ENCODE measurements at places on chromosomes 16 and 17. TPM values are rescaled to one million over a fixed set of nuclear protein-coding genes. Genes with fewer than 3 reads are reported as not detected.

The FOXO3B gene
- total RNA-seq, result 4.5 TPM

GRCh38 chr16:47949276-47949675 is 206.5 kb downstream of the ABCC12 start:
- no peak for DNase-seq

The TBC1D3C gene
- 2.0 TPM for total RNA-seq

DNA sequence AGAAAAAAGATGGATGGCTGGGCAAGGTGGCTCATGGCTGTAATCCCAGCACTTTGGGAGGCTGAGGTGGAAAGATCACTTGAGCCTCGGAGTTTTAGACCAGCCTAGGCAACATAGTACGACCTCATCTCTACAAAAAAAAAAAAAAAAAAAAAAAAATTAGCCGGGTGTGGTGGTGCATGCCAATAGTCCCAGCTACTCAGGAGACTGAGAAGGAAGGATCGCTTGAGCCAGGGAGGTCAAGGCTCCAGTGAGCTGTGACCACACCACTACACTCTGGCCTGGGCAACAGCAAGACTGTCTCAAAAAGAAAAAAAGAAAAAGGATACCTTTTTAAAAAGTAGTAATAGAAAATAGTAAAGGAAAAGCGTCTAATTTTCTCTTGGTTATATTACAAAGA is 20.7 kb downstream of the ZNF652 start:
- no peak for DNase-seq

DNA sequence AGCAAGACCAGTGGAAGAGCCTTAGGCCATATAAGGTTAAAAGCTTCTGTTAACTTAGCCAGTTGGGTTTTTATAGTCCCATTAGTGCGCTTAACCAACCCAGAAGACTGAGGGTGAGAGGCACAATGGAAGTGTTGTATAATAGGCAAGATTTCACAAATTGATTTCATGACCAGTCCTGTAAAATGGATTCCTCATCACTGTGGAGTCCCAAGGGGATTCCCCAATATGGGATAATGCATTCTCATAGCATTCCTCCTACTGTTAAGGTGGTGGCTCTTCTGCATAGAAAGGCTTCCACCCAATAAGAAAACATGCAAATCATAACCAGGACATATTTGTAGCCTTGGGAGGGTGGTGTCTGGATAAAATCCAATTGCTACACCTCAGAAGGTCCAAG is 22.1 kb upstream of the B4GALNT2 start:
- no peak for DNase-seq

- DNase-seq, result no peak
Observed at GRCh38 chr16:19660432-19660831, 57.6 kb downstream of the KNOP1 start.

GRCh38 chr17:4472286-4472685 is 26.4 kb upstream of the SPNS2 start:
- DNase-seq, result no peak

- DNase-seq, result no peak
Observed at GRCh38 chr17:2218426-2218825, 85.2 kb downstream of the SMG6 start.

- no peak for DNase-seq
Observed at GRCh38 chr16:72551649-72552048, 379.7 kb upstream of the PMFBP1 start.

DNA sequence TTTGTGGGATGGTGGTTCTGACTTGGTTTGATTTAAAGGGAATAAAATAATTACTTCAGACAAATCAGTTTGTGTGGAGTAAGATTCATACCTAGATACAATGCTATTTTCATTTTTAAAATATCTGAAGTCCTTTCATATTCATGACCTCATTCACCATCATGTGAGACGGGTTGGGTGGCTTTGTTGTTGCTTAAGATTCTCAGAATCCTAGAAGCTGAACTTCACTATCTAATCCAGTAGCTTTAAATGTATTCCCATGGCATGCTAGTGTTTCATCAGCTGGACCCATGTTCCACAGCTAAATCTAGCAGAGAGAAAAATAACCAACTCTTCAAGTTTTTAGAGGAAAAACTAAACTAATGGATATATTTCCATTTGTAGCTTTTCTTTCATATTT is 2.7 kb upstream of the AMFR start:
- DNase-seq, result no peak

The ERN2 gene
- total RNA-seq, result not detected

DNA sequence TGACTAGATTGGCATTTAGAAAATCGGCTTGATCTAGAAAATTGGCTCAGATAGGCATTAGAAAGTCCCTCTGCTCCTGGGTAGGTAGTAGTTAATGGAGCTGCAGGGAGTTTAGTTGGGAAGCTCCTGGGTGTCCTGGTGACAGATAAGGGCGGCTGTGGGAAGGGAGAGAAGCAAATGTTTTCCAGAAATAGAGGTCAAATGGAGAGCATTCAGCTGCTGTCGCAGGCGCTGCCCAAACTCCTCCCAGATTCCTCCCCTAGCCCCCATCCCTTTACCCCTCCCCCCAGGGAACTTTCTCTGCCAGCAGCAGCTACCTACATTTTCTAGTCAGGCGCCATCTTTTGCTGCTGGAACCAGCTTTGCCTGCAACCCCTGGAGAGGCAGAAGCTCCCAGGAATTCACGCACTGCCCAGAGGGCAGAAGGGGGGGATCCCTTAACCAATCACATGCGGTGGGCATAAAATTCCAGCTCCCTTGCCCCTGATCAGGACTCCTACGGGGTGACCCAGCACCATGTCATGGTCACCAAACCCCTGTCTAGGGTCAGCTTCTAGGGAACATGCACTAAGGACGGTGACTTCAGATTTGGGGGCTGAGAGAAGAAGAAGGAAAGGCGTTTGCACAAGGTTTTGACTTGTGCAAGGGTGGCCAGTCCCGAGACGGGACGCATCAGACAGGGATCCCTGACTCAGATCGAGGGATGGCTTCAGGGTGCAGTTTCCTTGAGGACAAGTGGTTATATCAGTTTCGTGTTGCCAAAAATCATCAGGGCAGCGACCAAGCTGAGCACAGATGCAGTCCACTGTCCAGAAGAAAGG is 43.8 kb downstream of the SOCS1 start:
- DNase-seq, result no peak

The LRRC3C gene
- total RNA-seq, result not detected

The MYL4 gene
- not detected for total RNA-seq

- DNase-seq, result no peak
Observed at GRCh38 chr17:35982409-35983191, 1.3 kb upstream of the CCL16 start.

DNA sequence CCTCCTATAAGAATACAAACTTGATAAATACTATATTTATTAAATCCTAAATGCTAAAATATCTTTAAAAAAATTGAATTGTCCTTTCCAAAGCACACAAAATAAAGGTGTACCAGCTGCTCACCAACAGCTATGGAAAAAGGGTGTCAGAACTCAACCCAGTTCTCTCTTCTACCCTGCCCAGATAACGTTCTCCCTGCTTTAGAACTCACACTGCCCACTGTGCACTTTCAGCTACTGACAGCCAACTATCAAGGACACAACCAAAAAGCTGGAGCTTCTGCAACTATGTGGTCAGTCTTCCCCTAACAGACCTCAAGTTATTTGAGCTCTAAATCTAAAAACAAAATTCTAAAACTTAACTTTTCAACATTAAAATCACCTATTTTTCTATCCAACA is 13.7 kb downstream of the AP1G1 start:
- DNase-seq, result no peak

GRCh38 chr16:69064124-69064763 is 41.2 kb upstream of the HAS3 start:
- no peak for DNase-seq

DNA sequence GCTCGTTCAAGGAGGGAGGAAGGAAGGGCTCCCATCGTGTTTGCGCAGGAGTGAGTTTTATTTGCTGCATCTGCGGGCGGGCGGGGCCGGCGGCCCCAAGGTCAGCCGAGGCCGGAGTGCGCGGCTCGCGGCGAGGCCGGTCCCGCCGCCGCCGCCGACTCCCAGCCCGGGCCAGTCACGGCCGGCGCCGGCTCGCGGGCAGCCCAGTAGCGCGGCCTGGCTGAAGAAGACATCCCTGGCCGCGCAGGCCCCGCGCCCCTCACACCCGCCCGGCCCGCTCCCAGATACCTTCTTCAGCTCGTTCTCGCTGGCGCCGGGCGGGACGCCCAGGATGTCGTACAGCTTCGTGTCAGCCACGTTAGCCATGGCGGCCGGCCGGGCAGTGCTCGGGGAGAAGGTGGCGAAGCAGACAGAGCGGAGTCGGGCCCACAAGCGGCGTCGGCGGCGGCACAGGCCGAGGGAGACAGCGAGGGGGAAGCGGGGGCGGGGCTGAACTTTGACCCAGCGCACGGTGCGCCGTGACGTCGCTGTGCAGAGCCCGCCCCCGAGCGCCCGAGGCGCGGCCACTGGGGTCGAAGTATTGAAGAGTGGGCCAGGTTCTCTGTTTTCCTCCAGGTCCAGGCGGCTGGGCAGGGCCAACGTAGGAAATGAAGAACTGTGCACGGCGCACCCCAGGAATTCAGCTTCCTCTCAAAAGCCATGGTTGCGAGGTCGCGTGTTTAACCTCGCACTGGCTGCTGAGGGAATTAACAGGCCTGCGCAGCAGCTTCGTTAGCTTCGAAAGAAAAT is at the start of gene DNAJA2:
DNAJA2 (minus strand) TSS at position 468 of the 789 bp plus-strand sequence; CDS start at position 366, 102 bp downstream.
- DNase-seq, result peak; percentile 93

The FBXW10 gene
- total RNA-seq, result not detected

The GRIN2A gene
- not detected for total RNA-seq

The IGFBP4 gene
- total RNA-seq, result 3.7 TPM

The MYOCD gene
- not detected for total RNA-seq
